ENCODE measurements at places on chromosomes 2 and 18. TPM values are rescaled to one million over a fixed set of nuclear protein-coding genes. Genes with fewer than 3 reads are reported as not detected.

The IGFBP5 gene
- 500 TPM for total RNA-seq

The SKOR2 gene
- total RNA-seq, result not detected

The LIMS3 gene
- total RNA-seq, result 6.2 TPM

The RTP5 gene
- not detected for total RNA-seq

The CLIP4 gene
- total RNA-seq, result 27.7 TPM

The CTDSP1 gene
- 97.8 TPM for total RNA-seq

The ZBTB14 gene
- total RNA-seq, result 12.9 TPM

The EMILIN1 gene
- total RNA-seq, result 235 TPM

The CCDC121 gene
- 2.7 TPM for total RNA-seq

The PLEK gene
- total RNA-seq, result not detected

The OSBPL6 gene
- 6.5 TPM for total RNA-seq

The HPCAL1 gene
- total RNA-seq, result 18.7 TPM

The KCNIP3 gene
- 3.1 TPM for total RNA-seq

The NTSR2 gene
- not detected for total RNA-seq

The GPD2 gene
- 29.1 TPM for total RNA-seq

The FAM110C gene
- 0.22 TPM for total RNA-seq

The HOXD10 gene
- total RNA-seq, result not detected

The HOXD3 gene
- total RNA-seq, result not detected

The CCDC85A gene
- total RNA-seq, result 0.51 TPM

The HOXD12 gene
- total RNA-seq, result not detected

The TUBA4B gene
- not detected for total RNA-seq

The C2orf66 gene
- not detected for total RNA-seq

The KCNK3 gene
- 2.9 TPM for total RNA-seq

The ERBB4 gene
- total RNA-seq, result 1.3 TPM

Data from chondrocyte (in vitro differentiated cells).